ELR (cell line): ENCODE measurements at places on chromosomes 6 and 20.

GRCh38 chr6:53679446-53679933, 13.9 kb upstream of the KLHL31 start:
- peak; percentile 64 for DNase-seq

DNA sequence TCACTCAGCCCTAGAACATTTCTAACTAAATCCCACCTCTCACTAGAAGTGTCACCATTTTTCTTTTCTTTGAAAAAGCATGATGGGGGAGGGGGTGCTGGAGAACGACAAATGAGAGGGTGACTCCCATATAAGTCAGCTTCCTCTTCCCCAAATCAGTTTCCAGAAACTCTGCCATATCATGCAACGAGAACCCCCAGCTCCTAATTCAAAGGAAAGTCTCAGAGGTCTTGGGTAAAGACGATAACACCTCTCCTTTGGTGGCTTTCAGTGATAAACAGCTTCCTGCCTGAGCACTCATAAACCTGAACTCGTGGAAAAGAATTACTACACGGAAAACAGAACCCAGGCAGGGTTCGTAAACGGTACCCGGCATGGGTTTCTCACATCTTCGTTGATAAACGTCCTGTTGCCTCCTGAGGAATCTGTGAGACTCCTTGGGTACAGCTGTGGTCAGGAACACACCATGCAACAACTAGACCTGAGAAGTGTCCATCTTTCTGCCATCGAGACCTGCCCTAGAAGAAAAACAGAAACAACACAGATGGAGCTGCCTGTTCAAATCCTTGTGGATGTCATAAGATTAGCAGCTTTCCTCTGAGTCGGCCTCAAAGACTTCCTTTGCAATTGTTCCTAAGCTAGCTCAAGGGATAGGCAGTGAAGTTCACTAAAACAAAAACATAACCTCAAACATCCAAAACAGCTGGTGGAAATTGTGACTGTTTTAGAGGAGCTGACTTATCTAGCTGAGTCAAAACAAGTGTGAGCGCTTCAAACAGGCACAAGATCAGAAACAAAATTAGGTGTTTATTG, 185.8 kb upstream of the PRDM1 start:
- DNase-seq, result peak; percentile 58

- no peak for DNase-seq
These were observed 22.2 kb downstream of the OLIG3 start for GRCh38 chr6:137471986-137472385.

DNA sequence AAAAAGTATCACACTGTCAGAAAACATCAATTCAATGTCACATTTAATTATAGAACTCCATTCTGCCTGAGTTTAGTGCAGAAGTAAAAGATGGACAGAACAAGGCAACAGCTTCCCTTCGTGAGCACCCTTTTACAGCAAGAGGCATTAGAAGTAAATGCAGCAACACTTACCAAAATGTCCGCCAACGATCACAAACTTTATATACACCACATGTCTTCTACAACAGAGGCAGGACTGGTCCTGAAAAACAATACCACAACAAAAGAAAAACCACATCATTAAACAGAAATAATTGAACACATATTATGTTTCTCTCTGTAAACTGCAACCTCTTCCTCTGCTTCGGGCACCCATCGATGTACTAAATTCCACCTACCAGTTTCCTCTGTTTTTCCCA, 92.9 kb downstream of the FYN start:
- no peak for DNase-seq

GRCh38 chr6:134674562-134674961, 275.3 kb downstream of the ALDH8A1 start:
- DNase-seq, result no peak

DNA sequence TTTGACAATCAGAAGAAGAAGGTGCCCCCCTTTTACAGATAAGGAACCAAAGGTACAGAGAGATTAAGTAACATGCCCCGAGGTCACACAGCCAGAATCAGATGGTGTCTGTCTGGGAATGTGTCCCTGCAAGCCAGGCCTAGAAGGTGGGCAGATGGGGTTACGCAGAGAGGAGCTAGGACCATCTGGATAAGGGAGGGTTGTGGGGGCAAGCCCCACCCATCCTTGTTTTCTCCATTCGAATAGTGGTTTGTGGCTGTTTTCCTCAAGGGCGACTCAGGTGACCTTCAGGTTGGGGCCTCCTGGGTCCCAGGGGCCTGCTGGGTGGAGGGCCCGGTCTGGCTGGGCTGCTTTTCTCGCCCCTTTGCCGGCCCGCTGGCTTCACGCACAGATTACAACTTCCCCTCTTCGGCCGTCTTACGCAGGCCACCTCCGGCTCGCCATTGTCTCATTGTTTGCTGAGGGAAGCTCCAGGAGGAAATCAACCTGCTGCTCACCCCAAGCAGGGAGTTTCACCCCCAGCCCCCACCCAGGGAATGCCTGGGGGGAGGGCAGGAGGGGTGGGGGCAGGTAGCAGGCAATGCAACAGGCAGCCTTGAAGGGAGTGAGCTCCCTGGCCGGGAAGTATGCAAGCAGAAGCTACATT, 30.8 kb upstream of the CSNK2A1 start:
- no peak for DNase-seq

DNA sequence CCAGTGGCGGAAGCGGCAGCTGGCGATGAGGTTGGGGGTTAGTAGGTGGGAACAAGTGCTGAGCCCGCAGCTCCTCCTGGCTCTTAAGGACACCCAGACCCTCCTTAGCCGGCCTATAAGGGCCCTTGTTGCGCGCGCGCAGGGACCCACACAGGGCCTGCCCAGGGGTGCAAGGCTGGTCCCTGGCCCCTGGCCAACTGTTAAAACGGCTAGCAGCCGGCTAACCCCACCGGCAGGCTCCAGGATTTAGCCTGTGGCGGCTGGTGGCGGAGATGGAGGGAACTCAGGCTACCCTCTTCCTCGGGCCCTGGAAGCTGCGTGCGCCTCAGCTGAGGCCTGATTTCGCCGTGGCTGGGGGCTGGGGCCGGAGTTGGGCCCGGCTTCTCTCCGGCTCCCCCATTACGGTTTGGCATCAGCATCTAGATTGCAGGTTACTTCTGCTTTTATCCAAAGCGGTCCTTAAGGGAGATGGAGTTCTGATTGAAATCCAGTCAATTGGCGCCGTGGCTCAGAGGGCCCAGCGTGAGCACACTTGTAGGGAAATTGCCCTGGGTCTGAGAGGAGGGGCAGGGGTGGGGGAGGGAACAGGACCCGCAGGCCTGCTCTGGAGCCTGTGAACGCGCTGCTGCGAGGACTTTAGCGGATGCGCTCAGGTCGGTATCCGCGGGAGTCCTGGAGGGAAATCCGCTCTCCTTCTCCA, 36.9 kb upstream of the CCDC167 start:
- no peak for DNase-seq

- DNase-seq, result no peak
These were observed 21.2 kb upstream of the ELOVL5 start for GRCh38 chr6:53369876-53370515.

DNA sequence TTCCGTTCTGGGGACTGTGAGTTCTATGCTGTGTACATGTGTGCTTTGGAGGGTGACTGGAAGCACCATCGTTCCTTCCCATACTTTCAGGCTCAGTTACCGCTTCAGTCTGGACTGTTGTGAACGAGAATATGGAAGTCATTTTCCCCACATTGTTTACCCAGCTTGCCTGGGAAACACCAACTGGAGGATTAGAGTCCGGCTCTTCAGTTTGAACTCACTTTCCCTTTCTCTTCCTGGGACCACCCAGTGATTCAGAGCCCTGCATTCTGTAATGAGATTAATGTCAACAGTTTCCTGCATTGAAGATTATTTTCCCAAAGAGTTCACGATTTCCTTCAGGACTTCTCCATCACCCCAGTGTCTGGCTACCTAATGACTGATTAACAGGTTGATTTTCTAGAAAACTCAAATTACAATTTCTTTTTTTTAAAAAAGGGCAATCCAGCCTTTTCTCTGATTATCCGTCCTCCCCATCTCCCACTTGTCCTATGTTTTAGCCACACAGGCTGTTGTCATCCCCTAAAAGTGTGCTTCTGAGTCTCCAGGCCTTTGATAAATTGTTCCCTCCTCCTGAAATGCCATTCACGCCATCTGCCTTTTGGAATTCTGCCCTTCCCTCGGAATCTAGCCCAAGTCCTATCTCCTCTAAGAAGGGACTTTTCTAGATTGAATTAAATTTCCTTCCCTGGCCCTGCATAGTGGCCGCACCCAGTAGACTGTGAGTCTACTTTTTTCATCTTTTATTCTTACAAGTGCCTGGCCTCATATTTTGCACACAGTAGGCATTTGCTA, 3.3 kb upstream of the TAGAP start:
- no peak for DNase-seq

GRCh38 chr6:164066335-164066734, 651.8 kb downstream of the QKI start:
- no peak for DNase-seq

DNA sequence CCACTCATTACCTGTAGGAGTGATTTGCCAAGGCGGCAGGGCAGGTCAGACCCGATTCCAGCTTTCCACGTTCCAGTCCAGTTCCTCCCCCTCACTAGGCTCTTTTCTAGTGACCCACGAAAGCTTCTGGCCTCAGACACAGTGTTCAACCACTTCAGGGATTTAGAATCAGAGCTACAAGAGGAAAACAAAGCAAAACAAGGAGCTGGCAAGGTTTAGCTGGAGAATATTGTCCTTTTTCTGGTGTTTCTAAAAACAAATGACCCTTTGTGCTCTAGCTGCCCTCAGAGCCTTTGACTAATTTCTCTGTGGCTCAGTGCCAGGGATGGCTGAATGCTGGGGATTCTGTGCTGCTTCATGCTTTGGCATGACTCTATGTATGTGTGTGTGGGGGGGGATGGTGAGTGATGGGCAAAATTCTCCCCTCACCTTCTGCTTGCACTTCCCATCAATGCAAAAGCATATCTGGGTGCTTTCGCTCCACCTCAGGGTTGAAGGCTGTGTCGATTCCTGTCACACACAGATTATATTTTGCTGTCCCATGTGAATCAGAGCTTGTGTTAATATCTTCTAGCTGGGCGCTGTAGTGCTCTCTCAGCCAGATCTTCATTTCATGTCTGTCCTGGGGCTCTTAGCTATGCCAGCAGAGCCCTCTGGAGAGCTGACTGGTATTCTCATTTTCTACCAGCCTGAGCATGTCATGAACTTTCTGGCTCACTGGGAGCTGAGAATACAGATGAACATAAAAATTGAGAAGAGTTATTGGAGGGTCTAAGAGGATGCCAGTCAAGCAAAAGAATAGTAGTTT, 19.3 kb upstream of the NEDD9 start:
- DNase-seq, result peak; percentile 53

DNA sequence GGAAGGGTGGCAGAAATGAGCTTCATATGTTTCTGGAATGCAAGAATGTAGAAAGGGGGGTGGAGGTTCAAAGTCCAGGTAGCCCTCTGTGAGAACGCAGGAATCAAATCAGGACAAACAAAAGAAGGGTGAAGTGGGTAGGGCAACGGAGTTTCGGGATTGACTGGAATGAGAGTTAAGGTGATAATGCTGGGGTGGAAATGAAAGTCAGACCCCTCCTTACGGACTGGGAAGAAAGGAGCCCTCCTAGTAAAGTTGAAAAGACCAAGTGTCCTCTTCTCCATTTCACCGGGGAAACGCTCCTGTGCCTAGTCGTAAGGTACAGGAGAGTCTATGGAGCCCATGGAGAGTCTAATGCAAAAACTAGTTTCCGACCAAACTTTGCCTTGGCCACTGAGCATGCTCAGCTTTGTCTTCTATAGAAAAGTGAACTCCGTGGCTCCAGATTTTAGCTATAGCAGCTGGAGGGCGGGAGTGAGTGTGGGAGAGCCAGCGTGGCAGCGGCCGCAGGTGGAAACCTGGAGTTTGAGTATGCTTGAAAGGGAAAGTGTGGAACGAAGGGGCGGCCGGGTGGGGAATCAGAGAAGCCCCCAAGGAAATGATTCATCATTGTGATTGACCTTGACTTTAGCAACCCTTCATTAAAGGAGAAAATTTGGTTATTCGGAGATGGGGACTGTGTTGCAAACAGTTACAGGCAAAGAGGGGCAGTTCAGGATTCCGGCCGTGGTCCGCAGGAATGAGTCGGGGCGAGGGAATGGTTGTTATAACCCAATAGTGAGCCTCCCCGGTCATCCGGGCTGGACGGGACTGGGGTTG, 1.3 kb upstream of the LRRC1 start:
- DNase-seq, result peak; percentile 74

- DNase-seq, result peak; percentile 78
These were observed 46.0 kb upstream of the PTPN1 start for GRCh38 chr20:50464026-50464724.

GRCh38 chr6:29591677-29592076, 6.8 kb downstream of the OR2H2 start:
- DNase-seq, result no peak

GRCh38 chr6:169427856-169428255, 174.2 kb upstream of the THBS2 start:
- DNase-seq, result peak; percentile 71

GRCh38 chr20:11432407-11432806, 485.3 kb upstream of the BTBD3 start:
- DNase-seq, result peak; percentile 90

DNA sequence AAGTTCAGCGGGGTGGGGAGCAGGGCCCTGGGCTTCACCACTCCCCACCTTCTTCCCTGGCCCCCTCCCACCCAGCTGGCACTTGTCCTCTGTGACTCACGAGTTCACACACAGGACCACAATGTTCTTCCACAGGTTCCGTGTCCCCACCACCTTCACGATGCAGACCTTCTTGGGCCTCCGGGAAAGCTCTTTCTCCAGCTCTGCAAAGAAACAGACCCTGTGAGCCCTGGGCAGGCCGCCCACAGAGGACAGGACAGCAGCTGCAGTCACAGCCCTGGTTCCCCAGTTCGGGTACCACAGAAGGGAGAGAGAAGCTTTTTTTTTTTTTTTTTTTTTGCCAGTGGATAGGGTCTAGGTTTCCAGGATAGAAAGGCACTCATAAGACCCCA, 30.9 kb downstream of the PSMG4 start:
- DNase-seq, result no peak

- DNase-seq, result no peak
These were observed 364.4 kb downstream of the CD109 start for GRCh38 chr6:74060354-74060753.

DNA sequence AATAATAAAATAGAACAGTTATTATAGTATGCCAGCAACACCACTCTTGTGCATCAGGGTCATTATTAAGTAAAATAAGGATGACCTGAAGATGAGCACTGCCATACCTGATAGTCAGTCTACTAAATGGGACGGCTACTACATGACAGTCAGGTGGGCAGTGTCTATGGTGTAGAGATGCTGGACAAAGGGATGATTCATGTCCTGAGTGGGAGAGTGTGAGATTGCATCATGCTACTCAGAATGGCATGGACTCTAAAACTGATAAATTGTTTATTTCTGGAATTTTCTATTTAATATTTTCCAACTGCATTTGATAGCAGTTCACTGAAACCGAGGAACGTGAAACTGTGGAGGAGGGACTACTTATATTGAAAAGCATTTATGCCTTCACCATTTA, 38.8 kb downstream of the SNX9 start:
- peak; percentile 68 for DNase-seq

DNA sequence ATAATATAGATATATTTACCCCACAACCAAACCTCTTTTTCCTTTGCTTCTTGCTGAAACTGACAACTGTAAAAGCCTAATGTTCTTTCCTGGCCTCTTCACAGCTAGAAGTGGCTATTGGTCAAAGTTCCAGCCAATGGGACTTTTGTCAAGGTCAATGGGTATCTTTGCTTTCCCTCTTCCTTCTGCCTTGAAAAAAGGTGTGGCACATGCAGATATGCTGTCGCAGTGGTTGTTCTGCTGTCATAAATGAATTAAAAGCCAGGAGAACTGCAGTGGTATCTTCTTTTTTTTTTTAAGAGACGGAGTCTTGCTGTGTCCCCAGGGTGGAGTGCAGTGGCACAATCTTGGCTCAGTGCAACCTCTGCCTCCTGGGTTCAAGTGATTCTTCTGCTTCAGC, 29.9 kb downstream of the MAN1A1 start:
- no peak for DNase-seq
